Colonic mucosa (tissue), 4 donors: ENCODE measurements at places on chromosomes 2 and 18. TPM values are rescaled to one million over a fixed set of nuclear protein-coding genes. Genes with fewer than 3 reads are reported as not detected.

The RUFY4 gene
- not detected for total RNA-seq

- H3K4me1 ChIP-seq = no peaks in the 10 kb centered on the region
- no peak overlapping the region for H3K4me3 ChIP-seq
Observed at GRCh38 chr2:12389344-12390045, 327.2 kb upstream of the TRIB2 start.

The VIT gene
- 0.21 TPM for total RNA-seq

The ALK gene
- not detected for total RNA-seq

DNA sequence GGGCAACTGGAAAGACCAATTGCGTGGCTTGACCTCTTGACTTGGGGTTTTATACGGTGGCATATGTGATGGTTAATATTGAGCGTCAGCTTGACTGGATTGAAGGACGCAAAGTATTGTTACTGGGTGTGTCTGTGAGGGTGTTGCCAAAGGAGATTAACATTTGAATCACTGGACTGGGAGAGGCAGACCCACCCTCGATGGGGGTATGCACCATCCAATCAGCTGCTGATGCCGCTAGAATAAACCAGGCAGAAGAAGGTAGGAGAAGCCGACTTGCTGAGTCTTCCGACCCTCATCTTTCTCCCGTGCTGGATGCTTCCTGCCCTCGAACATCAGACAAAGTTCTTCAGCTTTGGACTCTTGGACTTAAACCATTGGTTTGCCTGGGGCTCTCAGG lies 34.2 kb upstream of the YPEL5 start:
- H3K36me3 ChIP-seq = no peaks in the 10 kb centered on the region
- no peak overlapping the region for H3K4me3 ChIP-seq
- H3K4me1 ChIP-seq = no peaks in the 10 kb centered on the region
- no peak for DNase-seq
- H3K27me3 ChIP-seq = no peaks in the 10 kb centered on the region

The RPL31 gene
- total RNA-seq = 1,184 TPM

DNA sequence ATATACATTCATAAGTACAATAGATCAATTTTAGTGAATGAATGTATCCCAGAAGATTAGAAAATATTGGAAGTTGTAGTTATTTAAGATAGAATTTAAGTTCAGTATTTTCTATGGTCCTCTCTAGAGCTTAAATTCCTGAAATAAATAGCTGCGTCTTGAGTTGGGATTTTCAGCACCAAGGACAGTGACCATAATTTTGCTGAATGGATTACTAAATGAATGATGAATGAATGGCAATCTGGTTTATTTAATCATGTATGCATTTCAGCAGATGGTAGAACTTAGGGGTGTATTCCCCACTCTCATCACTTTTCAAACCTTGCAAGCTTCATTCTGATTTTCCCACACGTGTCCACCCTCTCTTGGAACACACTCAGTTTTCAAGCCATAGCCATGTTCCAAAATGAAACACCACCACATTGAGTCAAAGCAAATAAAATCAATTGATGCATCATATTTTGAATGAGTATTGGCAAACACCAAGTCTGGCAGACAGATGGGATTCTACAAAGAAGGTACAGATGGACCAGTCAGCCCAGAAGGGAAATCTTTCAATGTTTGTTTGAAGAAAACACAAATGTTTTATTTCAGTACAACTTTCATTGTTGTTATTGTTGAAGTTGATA lies 362.2 kb upstream of the NXPH2 start:
- DNase-seq = no peak
- no peak overlapping the region for H3K4me3 ChIP-seq
- H3K27ac ChIP-seq = no peak overlapping the region
- no peaks in the 10 kb centered on the region for H3K4me1 ChIP-seq

GRCh38 chr2:60569680-60570111 lies 16.2 kb upstream of the BCL11A start:
- H3K27ac ChIP-seq = no peak overlapping the region
- H3K4me1 ChIP-seq = no peaks in the 10 kb centered on the region
- peaks cover 34% of the 10 kb centered on the region for H3K27me3 ChIP-seq
- H3K4me3 ChIP-seq = no peak overlapping the region
- no peaks in the 10 kb centered on the region for H3K36me3 ChIP-seq
- DNase-seq = no peak

GRCh38 chr2:68118816-68119215 lies 38.9 kb upstream of the PNO1 start:
- no peak overlapping the region for H3K4me3 ChIP-seq
- DNase-seq = no peak
- no peaks in the 10 kb centered on the region for H3K36me3 ChIP-seq

The CFAP65 gene
- total RNA-seq = 0.05 TPM

DNA sequence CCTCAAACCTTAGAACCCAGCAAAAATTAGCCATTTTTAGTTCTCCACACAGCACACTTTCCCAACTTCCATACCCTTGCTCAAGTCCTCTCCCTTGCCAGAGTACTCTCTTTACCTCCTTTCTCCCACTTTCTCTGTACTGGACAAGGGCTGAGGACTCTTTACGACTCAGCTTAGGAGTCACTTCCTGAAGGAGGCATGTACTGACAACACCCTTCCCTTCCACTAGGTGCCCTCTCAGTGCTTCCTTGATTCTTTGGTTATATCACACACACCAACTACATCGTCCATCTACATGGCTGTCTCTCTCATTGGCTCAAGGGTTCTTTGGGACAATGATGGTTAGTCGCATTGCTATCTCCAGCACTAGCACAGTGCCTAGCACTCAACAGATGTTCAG lies 5.2 kb upstream of the C18orf63 start:
- no peaks in the 10 kb centered on the region for H3K4me1 ChIP-seq
- no peak overlapping the region for H3K4me3 ChIP-seq
- no peaks in the 10 kb centered on the region for H3K27me3 ChIP-seq
- no peaks in the 10 kb centered on the region for H3K36me3 ChIP-seq
- DNase-seq = no peak

The TBR1 gene
- total RNA-seq = not detected

The ABCB6 gene
- 27.1 TPM for total RNA-seq

The APOB gene
- 3.3 TPM for total RNA-seq

The PROKR1 gene
- 0.08 TPM for total RNA-seq

GRCh38 chr2:23518481-23519333 lies 133.7 kb downstream of the KLHL29 start:
- H3K4me3 ChIP-seq = no peak overlapping the region
- H3K27ac ChIP-seq = no peak overlapping the region
- no peaks in the 10 kb centered on the region for H3K36me3 ChIP-seq
- no peaks in the 10 kb centered on the region for H3K27me3 ChIP-seq
- H3K4me1 ChIP-seq = peaks cover 2% of the 10 kb centered on the region

The ADD2 gene
- 0.79 TPM for total RNA-seq

DNA sequence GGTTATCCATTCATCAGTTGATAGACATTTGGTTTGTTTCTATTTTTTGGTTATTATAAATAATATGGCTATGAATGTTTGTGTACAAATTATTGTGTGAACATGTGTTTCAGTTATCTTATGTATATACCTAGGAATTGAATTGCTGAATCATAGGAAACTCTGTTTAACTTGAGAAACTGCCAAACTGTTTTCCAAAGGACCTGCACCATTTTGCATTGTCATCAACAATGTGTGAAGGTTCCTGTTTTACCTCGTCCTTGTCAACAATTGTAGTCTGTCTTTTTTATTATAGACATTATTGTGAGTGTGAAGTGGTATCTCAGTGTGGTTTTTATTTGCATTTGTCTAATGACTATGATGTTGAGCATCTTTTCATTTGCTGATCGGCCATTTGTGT lies 17.1 kb downstream of the PDK1 start:
- H3K27ac ChIP-seq = no peak overlapping the region
- H3K4me3 ChIP-seq = no peak overlapping the region
- H3K4me1 ChIP-seq = no peaks in the 10 kb centered on the region
- no peak for DNase-seq
- H3K27me3 ChIP-seq = no peaks in the 10 kb centered on the region
- H3K36me3 ChIP-seq = no peaks in the 10 kb centered on the region

The FAM110C gene
- 24.6 TPM for total RNA-seq
